ENCODE measurements at places on chromosomes 16 and 17.

DNA sequence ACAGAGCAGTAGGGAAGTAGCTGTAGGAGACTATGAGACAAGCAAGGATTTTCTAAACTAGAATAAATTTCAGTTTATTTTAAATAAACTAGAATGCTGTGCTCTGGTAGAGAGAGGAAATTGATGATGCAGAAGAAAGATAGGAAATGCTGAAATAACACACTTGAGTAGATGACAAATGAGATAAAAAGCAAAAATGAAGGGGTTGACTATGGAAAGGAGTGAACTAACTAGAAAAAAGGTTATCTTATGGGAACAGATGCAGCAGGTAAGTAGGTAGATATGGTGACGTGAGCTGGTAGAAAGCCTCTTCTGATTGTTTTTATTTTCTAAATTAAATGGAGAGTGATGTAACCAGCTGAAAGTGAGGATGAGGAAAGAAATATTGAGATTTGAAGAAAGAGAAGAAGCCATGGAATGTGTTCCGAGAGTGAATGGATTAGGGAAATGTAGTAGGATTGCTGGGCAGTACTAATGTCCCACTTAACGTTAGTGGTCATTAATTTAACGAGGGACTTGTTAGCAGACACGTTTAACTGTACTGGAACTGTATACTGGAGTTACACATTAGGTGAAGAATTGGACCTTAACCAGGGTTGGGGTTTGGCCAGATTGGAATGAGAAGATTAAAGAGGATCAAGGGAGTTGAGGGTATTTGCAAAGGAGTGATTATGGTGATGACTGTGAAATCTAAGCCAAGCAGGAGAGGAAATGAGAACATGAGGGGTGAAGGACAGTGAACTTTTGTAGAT lies 196.5 kb downstream of the TANC2 start:
- DNase-seq = no peak

GRCh38 chr17:18877104-18877645 lies 19.2 kb downstream of the PRPSAP2 start:
- DNase-seq = no peak

- DNase-seq = no peak
Measured at GRCh38 chr16:81933361-81933760, 77.9 kb downstream of the SDR42E1 start.

DNA sequence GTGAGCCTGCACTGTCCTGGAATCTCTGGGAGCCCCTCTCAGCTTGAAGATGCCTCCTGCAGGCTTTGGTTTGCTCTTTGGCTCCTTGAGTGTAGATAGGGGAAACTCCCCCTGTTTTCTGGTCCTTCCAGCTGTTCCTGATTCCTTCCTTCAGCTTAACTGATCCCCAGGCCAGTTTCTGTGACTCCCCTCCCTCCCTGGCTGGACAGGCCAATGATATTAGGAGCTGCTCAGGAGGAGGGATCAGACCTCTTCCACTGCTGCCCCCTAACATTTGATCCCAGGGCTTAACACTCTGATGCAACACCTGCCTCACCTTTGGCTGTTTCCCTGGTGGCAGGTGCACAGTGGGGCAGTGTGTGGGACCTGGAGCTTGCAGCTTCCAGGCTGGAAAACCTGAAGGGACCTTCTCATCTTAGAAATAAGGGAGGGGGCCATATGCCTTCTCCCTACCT lies at the start of gene TAC4:
TAC4 (minus strand) TSS at position 51 of the 455 bp plus-strand sequence. CDS start 52 bp downstream, outside the sequence.
- no peak for DNase-seq

DNA sequence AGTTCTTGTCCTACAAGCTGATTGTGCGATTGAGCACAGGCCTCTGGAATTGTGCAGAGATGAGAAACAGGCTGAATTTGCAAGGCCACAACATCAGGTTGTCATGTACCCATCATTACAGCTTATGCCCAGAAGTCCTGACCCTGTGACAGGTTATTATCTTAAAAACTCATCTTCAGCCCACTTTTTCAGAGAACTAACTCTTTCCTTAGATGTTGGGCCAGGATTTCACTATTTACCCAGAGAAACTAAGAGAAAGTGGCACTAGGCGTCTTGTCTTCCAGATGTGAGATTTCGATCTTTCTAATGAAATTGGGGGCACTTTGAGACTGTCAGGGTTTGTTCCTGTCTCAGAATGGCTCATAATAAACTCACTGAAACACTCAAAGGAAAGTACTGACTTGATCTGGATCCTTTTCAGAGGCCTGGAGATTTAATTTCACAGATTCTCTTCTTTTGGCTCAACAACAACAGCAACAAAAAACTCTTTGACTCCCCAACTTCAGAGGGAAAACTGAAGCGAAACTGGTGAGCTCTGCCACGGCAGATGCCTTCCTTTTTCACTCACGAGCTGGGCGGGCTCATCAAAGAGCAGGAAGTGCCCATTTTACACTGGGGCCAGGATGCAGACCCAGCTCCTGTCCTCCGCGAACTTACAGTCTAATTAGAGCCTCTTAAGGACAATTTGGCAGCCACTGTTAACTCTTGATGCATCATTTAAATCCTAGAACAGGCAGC lies 17.7 kb upstream of the SLC12A3 start:
- DNase-seq = no peak

DNA sequence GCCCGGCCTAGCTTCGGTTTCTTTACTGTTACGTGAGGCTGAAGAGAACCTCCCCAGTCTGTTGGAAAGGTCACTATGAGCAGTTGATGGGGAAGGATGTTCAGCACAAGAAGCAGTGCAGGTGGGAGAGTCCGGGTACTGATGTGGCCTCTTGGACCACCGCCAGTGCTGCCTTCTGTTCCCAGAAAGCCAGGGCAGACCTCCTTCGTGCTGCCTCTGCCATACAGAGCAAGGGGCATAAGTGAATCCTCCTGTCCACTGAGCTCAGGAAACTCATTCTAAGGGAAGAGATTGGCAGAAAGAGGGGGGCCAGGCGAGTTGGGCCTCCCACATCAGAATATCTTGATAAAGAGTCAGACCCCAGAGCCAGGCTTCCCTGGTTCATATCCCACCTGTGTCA lies 3.7 kb downstream of the PPP4C start:
- DNase-seq = no peak

DNA sequence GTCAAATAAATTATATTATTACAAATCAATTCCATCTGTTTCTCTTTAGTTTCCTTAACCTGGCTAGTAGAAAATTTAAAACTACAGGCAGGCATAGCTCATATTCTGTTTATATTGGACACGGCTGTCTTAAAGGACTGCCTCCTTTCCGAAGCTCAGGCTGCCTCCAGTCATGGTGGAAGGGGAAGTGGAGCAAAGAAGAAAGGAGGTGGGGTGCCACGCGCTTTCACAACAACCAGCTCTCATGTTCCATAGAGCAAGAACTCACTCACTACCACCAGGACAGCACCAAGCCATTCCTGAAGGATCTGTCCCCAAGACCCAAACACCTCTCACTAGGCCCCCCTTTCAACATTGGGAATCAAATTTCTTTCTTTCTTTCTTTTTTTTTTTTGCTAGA lies 149.3 kb upstream of the KCNJ18 start:
- DNase-seq = no peak

Measured in stimulated activated CD8-positive, alpha-beta memory T cell treated with anti-CD3 and anti-CD28 coated beads, Interleukin-15, amount 100 ng/mL, for 4 hours (primary cell).